Stimulated activated CD8-positive, alpha-beta memory T cell treated with anti-CD3 and anti-CD28 coated beads, Interleukin-7, amount 100 ng/mL, for 24 hours (primary cell): ENCODE measurements at places on chromosomes 6 and 20.

- DNase-seq, result no peak
Observed at GRCh38 chr6:137471986-137472385, 22.2 kb downstream of the OLIG3 start.

DNA sequence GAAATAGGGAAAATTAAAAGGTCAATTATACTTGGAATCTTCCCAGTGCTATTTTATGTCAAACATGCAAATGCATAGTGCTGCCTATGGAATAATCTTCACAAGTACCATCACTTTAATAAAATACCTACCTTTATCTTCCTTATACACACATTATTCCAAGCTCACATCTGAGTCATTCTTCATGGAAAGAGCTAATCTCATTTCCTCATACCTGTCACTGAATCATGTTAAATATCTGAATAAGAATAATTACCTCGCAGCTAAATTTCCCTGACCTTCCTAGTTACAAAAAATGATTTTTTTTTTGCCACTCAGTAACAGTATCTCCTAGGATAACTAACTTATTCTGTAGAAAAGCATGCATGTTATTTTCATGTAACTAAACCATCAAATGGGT is 661.4 kb upstream of the HS3ST5 start:
- DNase-seq, result no peak

- DNase-seq, result no peak
Observed at GRCh38 chr6:156718647-156719394, 58.4 kb upstream of the ARID1B start.

- no peak for DNase-seq
Observed at GRCh38 chr6:90984066-90984465, 397.2 kb upstream of the MAP3K7 start.

DNA sequence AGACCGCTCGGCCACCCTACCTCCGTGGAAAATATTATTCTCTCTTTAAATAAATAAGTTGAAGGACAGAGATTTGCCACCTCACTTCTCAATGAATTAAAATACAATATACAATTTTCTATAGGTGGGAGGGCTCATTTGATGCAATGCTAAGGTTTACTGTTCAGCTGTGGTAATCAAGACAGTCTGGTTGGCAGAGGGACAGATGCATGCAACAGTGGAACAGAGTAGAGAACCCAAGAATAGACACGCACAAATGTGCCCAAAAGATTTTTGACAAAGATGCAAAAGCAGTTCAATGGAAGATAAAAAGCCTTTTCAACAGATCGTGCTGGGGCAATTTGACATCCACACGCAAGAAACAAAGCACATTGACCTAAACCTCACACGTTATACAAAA is 145.2 kb downstream of the CEBPB start:
- DNase-seq, result no peak

DNA sequence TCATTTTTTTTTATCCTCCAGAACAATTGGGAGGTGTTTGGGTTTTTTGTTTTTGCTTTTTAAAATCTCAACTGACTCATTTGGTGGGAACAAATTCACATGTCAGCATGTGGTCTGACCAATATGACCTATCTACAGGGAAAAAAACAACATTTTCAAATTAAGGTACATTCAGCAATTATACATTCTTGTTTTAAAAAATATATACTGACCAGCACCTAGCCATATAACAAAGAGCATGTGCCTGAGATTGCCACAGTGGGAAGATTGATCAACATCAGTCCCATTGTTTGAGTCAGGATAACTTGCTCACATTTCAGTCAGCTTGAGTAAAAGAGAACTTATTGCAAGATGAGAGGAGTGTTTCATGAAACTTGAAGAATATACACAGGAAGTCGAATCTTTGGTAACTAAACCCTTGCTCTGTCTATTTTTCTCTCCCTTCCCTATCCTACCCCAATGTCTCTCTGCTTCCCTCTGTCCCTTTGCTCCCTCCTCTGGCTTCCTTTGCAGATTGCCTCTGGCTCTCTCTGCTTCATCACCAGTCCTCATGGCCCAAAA is 163.2 kb upstream of the TAB2 start:
- no peak for DNase-seq

DNA sequence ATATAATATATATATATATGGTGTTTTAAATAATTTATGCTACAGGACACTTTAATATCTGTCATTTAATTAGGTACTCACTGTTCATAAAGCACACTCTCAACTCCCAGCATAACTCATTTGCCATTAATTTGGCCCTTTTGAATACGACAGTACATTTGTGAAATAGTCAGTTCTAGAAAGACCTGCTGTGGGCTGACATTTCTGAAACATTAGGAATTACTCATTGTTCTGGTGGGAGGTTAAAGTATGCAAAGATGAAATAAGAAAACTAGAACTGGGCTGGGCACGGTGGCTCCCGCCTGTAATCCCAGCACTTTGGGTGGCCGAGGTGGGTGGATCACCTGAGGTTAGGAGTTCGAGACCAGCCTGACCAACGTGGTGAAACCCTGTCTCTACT is 497.5 kb downstream of the UTRN start:
- no peak for DNase-seq

DNA sequence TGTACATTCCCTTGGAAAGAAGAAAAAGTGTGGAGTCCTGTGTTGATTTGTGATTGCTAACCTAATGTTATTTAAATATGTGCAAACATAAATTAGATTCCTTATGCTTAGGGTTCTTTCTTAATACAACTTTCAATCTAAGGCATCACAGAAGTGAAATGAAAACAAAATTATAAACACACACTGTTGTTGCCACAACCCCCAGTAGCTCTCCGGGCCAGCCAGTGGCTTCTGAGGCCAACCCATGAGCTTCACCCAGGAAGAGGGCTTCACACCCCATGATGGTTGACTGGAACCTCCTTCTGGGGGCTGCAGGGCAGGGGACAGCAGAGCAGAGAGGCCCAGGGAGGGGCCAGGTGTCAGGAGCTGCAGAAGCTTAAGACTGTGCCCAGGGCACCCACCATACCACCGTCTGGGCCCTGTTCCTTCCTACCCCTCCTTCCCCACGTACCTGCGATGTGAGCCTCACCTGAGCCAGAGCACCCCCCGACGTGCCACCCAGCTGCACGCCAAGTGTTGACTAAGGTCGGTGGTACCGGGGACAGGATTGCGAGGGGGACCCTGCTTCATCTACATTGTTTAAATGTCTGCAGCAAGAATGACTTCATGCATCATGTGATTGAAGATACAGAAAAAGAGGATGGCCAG is 110.5 kb downstream of the FAM120B start:
- no peak for DNase-seq

- DNase-seq, result no peak
Observed at GRCh38 chr6:24064106-24064505, 61.9 kb upstream of the NRSN1 start.

DNA sequence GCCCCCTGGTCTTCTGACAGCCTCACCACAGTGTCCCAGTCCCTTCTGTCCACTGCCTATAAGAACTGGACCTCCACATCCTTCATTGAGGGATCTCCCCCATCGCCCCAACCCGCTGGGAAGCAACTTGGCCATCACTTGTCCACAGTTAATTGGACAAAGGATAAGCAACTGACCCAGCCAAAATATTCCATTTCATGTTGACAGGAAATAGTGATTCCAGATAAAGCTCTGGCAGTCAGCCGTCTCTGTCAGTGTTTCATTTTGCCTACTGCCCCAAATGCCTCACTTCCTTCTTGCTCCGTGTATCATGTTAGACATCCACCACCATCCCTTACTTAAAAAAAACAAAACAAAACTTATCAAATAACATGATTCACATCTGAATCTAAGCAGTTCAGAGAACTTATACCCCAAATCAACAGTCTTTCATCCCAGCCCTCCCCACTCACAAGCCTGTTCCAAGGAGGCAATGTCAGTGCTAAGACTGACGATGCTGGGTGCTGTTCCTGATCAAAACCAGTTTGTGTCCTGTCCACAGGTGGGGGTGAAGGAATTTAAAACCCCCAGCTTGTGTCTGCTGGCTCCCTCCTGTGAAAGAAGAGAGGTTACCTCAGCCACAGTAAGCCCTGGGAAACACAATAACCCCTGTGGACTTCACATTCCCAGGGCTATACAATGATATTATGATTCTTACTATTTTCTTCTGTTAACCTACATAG is 162.5 kb downstream of the WDR27 start:
- no peak for DNase-seq

DNA sequence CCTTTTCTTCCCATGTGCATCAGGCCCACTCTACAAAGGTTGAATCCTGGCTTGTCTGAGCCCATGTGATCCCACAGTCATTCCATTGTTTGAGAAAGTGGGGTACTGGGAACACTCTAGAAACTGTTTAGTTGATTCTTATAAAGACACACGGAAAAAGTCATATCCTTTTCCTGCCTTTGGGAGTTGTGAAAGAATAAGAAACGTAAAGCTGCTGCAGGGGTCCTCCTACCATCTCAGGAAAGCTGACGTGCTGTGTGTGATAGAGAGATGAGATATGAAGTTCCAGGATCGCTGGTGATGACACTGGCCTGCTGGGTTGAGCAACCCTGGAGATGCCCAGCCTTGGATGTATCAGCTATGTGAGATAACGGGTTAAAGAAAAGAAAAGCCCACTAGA is 21.3 kb upstream of the HLA-DRB5 start:
- no peak for DNase-seq

GRCh38 chr20:23659989-23660837 is 22.5 kb upstream of the CST3 start:
- DNase-seq, result no peak

GRCh38 chr6:132764370-132764769 is 6.7 kb upstream of the VNN2 start:
- no peak for DNase-seq

DNA sequence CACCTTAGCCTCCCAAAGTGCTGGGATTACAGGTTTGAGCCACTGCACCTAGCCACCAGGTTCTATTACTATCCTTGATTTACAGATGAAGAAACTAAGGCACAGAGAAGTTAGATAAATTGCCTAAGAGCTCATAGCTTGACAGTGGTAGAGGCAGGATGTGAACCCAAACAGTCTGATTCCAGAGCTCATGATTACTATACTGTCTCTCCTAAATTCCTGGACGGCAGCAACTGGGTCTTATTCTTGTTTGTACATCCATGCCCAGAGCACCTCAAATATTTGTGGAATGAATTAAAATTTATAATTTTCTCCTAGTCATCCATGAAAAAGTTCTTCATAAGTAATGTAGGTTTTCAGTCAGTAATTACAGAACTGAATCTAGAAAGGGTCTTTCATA is 15.1 kb downstream of the PDSS2 start:
- no peak for DNase-seq

- DNase-seq, result no peak
Observed at GRCh38 chr6:39829331-39829730, 37.2 kb downstream of the DAAM2 start.

DNA sequence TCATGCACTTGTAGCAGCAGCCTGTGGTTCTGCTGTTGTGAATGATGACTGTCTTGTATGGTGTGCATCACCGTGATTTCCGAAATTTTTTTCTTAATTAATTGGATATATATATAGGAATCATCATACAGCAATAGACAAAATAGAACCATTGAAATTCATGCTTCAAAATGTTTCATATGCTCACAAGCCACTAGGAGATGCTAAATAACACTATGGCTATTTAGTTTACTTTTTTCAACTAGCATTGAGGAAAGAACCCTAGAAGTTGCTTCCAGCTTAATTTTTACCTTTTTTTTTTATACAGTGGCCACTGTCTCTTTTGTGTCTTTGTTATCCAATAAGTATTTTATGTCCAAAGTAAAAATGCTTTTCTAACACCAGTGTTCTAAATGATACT is 485.4 kb downstream of the CDKAL1 start:
- no peak for DNase-seq

DNA sequence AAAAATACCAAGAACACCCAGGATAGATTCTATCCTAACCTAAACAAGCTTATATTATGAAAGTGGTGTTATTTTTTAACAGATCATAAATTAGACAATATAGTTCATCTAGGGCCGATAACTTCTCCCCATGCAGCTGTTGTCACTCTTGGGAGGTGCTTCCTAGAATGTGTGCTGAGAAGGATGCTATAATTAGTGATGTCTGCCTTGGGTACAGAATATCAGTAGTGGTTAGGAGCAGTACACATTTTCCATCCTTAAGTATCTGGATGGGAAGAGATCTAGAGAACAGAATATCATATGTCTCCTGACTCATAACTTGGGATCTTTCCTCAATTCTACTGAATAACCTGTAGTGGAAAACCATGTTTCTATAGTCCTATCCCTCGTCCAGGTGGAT is 214.5 kb downstream of the BCKDHB start:
- no peak for DNase-seq

DNA sequence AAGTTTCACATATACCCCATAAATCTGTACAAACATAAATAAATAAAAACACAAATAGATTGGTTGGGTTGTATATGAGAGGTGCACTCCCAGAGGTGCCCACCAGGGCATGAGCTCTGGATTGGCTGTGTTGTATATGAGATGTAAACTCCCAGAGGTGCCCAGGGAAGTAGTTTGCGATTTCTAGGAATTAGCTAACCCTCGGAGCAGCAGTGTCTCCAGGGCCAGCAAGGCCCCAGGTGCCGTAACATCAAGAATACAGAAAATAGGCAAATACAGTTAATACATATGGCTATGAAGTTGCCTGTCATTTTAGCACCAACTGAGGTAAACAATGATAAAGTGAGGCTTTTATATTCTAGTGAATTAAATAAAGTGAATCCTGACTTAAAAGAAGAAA is 5.4 kb upstream of the GINM1 start:
- DNase-seq, result no peak

GRCh38 chr20:12207875-12208274 is 290.2 kb downstream of the BTBD3 start:
- DNase-seq, result no peak

DNA sequence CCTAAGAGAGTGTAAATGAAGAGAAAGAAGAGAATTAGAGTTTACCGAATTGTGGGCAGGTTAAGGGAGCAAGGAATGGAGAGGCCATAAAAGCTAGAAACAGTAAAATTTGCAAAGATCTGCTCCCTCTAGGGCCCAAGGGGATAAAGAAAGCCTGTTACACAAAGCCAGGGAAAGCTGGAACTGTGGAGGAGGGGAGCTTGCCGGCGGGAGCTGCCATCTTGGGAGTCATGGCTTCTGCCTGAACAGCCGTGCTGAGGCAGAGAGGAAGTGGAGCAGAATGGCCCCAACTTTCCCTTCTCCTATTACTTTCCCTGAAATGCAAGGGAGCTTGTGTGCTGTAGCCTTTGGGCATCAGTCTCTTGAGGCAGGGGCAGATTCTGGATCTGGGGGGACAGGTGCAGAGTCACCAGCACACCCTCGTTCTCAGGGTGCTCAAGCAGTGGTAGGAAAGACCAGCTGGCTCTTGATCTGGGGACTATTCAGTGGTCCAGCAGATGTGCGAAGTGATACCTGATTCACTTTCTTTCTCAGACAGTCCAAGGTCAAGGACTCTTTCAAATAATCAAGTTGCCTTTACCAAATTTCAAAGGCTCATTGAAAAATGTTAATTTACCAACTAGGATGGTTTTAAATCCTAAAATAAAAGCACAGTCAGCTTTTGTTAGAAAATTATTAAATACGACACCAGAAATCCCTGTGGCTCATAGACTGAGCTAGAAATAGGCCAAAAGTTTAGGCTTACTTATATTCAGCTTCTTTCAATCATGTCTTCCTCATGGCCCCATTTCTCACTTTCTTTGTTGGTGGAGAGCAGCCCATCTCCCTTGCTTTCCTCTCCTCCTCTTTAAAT is 25.7 kb downstream of the LAMA4 start:
- no peak for DNase-seq
